Breast epithelium (tissue), 4 donors: ENCODE measurements at places on chromosomes 5 and 9.

GRCh38 chr9:34322899-34323591 is 6.0 kb downstream of the KIF24 start:
- no peak for DNase-seq
- no peaks in the 10 kb centered on the region for H3K36me3 ChIP-seq
- H3K4me1 ChIP-seq, result no peaks in the 10 kb centered on the region
- H3K27me3 ChIP-seq, result no peaks in the 10 kb centered on the region
- no peak overlapping the region for H3K4me3 ChIP-seq
- no peak overlapping the region for H3K27ac ChIP-seq

- no peak overlapping the region for H3K27ac ChIP-seq
- peak overlapping the region; percentile 10 for H3K4me3 ChIP-seq
- DNase-seq, result no peak
- no peaks in the 10 kb centered on the region for H3K27me3 ChIP-seq
- no peaks in the 10 kb centered on the region for H3K4me1 ChIP-seq
Measured at GRCh38 chr5:126869005-126869451, 92.1 kb downstream of the LMNB1 start.

- no peaks in the 10 kb centered on the region for H3K36me3 ChIP-seq
- H3K4me3 ChIP-seq, result no peak overlapping the region
- no peak overlapping the region for H3K27ac ChIP-seq
- H3K4me1 ChIP-seq, result no peaks in the 10 kb centered on the region
Measured at GRCh38 chr5:146653560-146653959, 137.6 kb upstream of the GPR151 start.

DNA sequence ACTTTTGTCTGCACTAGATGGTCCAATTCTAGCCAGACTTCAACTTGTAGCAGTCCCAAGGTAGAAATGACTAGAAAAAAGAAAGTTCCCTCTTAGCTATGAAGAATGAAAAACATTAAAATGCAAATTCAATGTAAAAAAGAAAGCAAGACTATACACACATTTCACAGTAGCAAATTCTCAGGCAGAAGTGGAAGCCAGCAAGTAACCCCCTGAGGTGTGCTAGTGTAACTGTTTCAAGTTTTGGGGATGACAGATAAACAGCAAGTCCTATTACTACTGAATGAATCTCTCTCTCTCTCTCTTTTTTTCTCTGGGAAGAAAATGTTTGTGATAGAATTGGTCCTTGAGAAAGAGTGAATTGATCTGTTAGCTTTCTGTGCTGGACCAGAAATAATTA is 185.6 kb downstream of the EFNA5 start:
- no peak overlapping the region for H3K4me3 ChIP-seq
- H3K27me3 ChIP-seq, result no peaks in the 10 kb centered on the region
- H3K36me3 ChIP-seq, result no peaks in the 10 kb centered on the region
- no peak overlapping the region for H3K27ac ChIP-seq
- H3K4me1 ChIP-seq, result no peaks in the 10 kb centered on the region
- no peak for DNase-seq

- H3K27ac ChIP-seq, result peak overlapping the region; percentile 82
- H3K4me1 ChIP-seq, result no peaks in the 10 kb centered on the region
- H3K4me3 ChIP-seq, result peak overlapping the region; percentile 61
- no peak for DNase-seq
- no peaks in the 10 kb centered on the region for H3K27me3 ChIP-seq
- H3K36me3 ChIP-seq, result no peaks in the 10 kb centered on the region
Measured at GRCh38 chr5:176646707-176647029, 616 bp upstream of the TSPAN17 start.

GRCh38 chr5:139554264-139554663 is 6.9 kb upstream of the UBE2D2 start:
- no peaks in the 10 kb centered on the region for H3K36me3 ChIP-seq
- no peaks in the 10 kb centered on the region for H3K27me3 ChIP-seq
- no peak overlapping the region for H3K27ac ChIP-seq
- H3K4me3 ChIP-seq, result no peak overlapping the region
- H3K4me1 ChIP-seq, result no peaks in the 10 kb centered on the region
- no peak for DNase-seq

- no peaks in the 10 kb centered on the region for H3K36me3 ChIP-seq
- no peak overlapping the region for H3K4me3 ChIP-seq
- no peaks in the 10 kb centered on the region for H3K27me3 ChIP-seq
- H3K4me1 ChIP-seq, result no peaks in the 10 kb centered on the region
- no peak overlapping the region for H3K27ac ChIP-seq
Measured at GRCh38 chr5:54013556-54014194, 296.7 kb downstream of the ARL15 start.

DNA sequence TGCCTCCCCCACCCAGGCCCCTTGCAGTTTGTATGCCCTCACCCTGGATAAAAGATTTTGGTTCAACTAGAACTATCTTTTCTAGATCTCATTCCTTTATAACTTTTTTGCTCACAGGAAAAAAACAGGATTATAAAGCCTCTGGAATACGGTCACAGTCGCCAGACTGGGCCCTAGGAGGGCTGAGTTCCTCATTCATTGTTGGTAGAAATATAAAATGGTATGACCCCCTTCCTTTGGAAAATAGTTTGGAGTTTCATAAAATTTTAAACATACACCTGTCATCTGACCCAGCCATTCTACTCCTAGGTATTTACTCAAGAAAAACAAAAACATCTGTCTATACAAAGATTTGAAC is 82.1 kb downstream of the HSD17B3 start:
- H3K4me1 ChIP-seq, result no peaks in the 10 kb centered on the region
- no peaks in the 10 kb centered on the region for H3K36me3 ChIP-seq
- no peak for DNase-seq
- no peaks in the 10 kb centered on the region for H3K27me3 ChIP-seq
- peak overlapping the region; percentile 62 for H3K4me3 ChIP-seq
- H3K27ac ChIP-seq, result no peak overlapping the region
